ENCODE measurements at places on chromosomes 3 and 15.

GRCh38 chr3:113210604-113211329, 590 bp upstream of the BOC start:
- DNase-seq, result no peak

GRCh38 chr3:148820361-148821245, 7.0 kb upstream of the CPB1 start:
- DNase-seq, result no peak

- no peak for DNase-seq
Measured at GRCh38 chr15:40232625-40233070, 6.2 kb upstream of the PAK6 start.

- no peak for DNase-seq
Measured at GRCh38 chr15:74841891-74842373, 1.0 kb downstream of the ULK3 start.

DNA sequence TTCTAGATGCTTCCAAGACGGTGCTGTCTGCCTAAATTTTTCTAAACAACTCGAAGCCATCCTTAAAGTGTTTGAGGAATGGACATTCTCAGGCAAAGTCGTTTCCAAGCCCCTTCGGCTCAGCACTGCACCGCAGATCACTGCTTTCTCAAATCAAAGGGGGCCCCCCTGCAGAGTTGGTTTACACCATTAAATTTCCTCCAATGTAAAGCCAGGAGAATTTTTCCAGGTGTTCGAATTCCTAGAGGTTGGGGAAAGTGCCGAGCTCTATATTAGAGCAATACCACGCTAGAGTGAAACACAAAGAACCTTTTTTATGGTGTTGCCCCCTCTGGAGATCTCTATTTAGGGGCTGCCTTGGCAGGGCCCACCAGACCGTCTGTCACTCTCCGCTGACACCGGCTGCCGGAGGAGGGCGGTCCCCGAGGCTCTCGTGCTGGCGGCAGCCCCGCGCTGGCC, 277.9 kb upstream of the NR2F2 start:
- no peak for DNase-seq
